ENCODE measurements at places on chromosomes 12 and 14.
A peak's percentile ranks its signal among the peaks of the same experiment; 100 is the strongest.

GRCh38 chr12:30792648-30793499 is 38.1 kb upstream of the CAPRIN2 start:
- DNase-seq: no peak

- peak; percentile 54 for DNase-seq
Measured at GRCh38 chr12:14629832-14630710, 62.4 kb upstream of the PLBD1 start.

DNA sequence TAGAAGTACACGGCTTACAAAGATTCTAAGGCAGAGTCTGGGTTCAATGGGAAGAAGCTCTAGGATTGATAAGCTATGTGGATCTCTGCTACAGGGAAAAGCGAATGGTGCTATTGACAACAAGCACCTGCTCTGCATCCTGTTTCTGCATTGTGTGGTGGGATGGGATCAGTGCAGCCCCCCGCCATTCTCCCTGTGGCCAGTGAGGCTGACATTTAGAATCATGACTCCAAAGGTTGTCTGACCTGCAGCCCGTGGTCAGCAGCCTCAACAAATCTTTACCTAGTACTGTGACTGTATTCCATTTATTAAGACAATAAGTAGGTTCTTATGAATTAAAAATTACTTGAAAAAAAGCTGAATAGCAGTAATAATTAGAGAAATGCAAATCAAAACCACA is 1477.0 kb upstream of the TMEM132C start:
- no peak for DNase-seq

GRCh38 chr14:57058319-57058718 is 210.4 kb downstream of the EXOC5 start:
- no peak for DNase-seq

DNA sequence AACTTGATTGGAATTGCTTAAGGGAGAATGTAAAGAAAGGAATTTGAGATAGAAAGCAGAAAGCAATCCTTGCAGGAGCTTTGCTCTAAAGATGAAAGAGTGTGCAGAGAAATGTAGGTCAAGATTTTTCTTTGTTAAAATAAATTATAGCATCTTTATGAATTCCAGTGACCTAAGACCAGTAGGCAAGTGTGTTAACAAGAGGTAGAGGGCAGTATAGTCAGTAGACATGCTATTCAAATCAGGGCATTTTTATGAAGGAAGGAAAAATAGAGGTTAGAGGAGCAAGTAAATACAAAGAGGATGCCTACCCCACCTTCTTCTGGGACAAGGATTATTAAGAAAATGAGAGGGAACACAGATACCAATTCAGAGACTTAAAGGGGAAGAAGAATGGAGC is 148.5 kb downstream of the PLCZ1 start:
- DNase-seq: no peak

- no peak for DNase-seq
Measured at GRCh38 chr12:5797661-5798060, 147.4 kb downstream of the ANO2 start.

- DNase-seq: no peak
Measured at GRCh38 chr12:77179515-77179914, 114.1 kb upstream of the E2F7 start.

Measured in CD4-positive, alpha-beta T cell (primary cell).